ENCODE measurements at places on chromosomes 11 and 22.

DNA sequence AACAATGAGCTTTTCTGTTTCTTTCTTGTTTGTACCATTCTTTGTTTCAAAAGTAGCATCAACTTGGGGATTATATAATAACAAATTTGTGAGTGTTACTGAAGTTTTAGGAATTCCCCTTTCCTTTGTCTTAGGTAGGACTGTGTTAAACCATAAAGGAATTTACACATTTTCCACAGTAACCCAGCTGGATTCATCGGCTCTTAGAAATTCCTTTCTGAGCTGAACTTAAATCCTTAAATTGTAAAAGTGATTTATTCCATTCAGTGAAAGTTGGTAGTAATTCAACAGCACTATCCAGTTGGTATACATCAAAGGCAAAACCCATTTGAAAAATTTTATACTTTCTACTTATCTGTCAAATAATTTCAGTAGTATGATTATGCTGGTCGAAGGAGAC lies 11.8 kb downstream of the EMSY start:
- DNase-seq: no peak

GRCh38 chr11:10392095-10393079 lies 62.7 kb upstream of the AMPD3 start:
- DNase-seq: no peak

- DNase-seq: no peak
Observed at GRCh38 chr11:5737670-5738392, 1.6 kb downstream of the OR56B1 start.

- no peak for DNase-seq
Observed at GRCh38 chr11:17861036-17861755, 126.6 kb downstream of the KCNC1 start.

DNA sequence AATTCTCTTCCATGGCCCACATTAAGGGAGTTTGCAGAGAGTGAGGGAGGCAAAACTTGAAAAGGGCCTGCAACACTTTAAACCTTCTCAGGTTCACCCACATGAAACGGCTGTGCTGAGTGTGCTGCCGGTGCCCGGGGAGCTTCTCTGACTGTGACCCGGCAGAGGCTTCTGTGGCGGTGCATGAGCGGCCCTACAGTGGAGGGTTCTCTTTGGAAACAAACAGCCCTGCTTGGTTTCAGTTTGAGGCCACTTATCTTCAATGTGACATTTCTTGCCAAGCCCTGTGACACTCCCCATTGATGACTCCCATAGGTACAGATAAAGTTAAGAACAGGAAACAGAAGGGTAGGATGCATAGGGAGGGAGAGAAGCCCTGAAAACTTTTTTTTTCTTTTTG lies 31.8 kb downstream of the FAM118A start:
- DNase-seq: no peak

DNA sequence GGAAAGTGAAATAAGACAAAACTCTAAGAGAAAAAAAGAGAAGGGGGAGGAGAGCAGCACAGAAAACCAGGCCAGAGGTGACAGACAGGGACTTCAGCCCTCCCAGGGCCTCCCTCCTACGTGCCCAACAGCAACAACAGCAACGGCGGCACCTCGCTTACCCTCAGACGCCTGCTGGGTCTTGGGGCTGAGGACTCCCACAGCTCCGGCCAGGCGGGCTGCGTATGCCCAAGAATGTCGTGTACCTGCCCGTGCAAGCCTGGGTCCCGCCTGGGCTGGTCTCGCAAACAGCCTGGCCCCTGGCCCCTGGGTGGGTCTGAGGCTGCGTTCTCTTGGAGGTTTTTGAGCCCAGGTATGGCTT lies 30.5 kb downstream of the ARAP1 start:
- no peak for DNase-seq

GRCh38 chr11:2276280-2277007 lies 6.1 kb upstream of the ASCL2 start:
- no peak for DNase-seq

Data from NCI-H1417 treated with DMSO at 0.1 percent for 48 hours (cell line).